ENCODE measurements at places on chromosomes 2 and 18. TPM values are rescaled to one million over a fixed set of nuclear protein-coding genes. Genes with fewer than 3 reads are reported as not detected.

GRCh38 chr2:179412112-179412511 is 147.5 kb upstream of the SESTD1 start:
- ATAC-seq, result no peak

GRCh38 chr2:105391058-105391627 is 7.7 kb downstream of the FHL2 start:
- no peak for ATAC-seq

DNA sequence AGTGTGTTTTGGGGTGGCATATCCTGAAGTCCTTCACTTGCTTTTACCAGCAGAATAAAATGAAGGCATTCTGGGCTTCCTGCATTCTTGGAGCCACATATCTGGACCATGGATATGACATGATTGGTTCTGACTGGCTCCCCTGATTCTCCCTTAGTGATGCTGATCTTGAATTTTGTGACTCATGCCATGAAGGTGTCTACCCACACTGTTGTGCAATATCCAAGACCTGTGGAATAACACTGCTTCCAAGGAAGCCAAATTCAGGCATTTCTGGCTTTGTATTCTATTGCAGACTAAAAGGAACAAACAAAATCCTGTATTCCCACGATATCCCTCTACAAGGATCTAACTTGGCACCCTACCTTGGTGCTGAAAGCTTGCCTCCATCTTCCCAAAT is 125.8 kb downstream of the LYPD6B start:
- peak; percentile 46 for ATAC-seq

DNA sequence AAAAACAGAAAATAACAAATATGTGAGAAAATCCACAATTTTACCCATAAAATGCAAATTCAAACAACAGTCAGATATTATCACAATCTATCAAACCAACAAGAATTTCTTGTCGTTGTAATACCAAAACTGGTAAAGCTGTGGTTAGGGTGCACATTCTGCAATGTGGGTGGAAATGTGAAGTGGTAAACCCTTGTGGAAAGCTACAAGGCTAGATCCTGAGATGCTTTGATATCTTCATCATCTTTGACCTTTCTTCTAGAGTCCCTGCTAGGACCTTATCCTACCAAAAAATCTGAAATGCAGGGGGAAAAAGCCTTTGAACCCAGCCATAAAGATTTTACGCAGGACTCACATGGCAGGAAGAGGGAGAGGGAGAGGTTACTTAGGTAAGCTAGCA is 17.2 kb upstream of the ATG16L1 start:
- no peak for ATAC-seq

DNA sequence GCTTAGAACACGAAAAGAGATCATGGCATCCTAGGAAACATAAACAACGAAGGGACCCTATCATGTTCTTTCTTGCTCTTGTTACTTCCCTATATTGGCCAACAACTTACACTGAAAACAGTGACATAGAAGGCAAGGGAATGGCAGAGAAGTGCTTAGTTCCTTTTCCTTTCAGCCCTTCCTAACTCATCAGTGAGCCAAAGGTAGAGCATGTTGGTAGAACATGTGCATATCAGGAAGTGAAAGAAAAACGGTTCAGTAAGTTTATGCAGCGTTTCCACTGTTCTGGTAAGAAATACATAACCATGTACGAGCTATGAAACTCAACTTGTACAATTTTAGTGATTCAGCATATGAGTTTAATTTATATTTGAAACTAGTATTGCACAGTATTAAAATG is 21.7 kb downstream of the AKAIN1 start:
- no peak for ATAC-seq

DNA sequence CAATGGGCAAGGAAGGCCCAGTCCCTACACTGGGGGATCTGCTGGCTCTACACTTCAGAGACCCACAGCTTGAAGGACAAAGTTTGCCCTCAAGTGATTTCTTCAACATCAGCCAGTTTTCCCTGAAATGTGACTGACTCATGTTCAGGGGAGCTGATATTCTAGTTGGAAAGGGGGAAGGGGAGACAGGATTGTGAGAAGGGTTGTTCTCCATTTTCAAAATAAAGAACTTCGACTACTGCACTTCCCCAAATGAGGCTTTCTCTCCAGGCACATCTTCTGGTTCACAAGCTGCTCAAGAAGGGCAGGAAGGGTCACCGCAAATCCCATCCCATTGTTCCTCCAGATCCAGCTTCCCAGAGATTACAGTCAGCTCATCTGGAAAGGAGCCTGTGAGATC is 117.6 kb downstream of the BCL2L11 start:
- ATAC-seq, result no peak

Gene FBXO36
- 1.8 TPM for total RNA-seq

DNA sequence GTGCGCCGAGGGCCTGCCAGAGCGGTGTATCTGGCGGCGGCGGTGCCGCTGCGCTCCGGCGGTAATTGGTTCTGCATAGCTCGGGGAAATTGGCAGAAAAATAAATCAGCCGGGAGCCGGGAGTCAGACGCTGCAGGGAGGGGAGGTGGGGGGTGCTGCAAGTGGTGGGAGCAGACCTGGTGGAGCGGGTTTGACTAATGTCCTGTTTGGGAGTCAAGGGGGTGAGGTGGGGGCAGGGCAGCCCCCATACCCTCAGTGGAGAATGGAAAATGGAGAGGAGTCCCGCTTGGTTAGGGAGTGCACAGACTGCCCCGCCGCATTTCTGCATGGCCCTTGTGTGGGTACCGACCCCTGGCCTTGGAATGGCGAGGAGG is 107.3 kb downstream of the DYSF start:
- ATAC-seq, result no peak

DNA sequence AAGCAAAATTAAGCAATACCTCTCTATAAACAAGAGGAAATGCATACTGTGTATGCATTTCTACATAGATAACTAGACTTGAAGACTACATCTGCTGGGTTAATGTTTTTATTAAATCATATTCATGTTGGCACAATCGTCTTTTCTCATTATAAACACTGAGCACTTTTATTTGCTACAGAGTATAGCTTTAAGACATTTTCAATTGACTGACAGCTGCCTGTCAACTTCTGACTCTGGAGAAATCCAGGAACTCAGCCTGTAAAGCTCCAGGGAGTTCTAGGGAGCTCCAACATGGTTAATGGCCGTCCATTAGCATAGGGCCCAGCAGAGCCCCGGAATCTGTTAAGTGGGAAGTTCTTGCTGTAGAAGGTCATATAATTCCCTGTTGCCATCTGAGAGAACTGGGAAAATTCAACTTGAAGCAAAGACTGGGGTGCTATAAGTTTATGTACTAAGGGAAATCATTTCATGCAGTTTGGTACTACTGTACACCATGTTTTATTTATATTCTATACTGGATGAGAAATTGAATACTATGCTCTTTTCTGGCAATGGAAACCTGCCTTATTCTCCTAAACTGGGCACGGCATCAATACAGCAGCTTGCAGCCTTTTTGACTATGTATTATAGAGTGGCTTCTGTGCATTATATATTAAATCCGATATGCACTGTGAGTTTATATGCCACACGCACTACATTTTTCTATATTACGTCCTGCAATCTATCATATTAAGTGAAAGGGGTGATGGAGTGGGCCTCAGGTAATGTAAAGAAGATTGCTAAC is 243.5 kb upstream of the ZNF521 start:
- no peak for ATAC-seq

Gene PLCL1
- 0.20 TPM for total RNA-seq

DNA sequence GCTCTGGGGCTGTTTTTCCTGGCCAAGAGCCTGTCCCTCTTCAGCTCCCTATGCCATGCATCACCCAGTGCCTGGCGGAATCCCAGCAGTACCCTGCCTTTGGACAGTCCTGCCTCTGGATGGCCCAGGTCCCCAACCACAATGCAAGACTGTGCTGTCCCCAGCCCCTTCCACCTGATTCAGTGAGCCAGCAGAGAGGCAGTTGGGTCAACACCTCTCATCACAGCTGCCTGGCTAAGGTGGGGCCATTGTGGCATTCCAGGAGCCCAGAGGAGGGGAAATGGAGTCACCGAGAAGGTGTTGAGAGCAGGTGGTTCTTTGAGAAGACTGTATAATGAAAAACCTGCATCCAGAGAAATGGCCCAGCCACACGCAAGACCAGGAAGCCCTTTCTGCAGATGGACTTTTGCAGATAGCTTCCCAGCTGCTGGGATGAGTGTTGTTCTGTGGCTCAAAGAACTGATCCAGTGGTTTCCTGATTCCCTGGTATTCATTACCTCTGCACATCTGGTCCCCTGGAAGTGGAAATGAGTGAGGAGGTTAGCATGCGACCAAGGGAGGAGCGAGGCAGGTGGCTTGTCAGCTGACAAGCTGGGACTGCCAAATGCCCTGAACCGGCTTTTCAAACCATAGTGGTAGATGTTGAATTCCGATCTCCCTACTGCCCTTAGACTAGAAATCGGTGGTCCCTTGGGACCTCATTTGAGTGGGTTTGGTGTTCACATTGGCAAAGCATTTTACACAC is 1.7 kb upstream of the ASPRV1 start:
- no peak for ATAC-seq

Gene PPIL3
- 22.3 TPM for total RNA-seq

DNA sequence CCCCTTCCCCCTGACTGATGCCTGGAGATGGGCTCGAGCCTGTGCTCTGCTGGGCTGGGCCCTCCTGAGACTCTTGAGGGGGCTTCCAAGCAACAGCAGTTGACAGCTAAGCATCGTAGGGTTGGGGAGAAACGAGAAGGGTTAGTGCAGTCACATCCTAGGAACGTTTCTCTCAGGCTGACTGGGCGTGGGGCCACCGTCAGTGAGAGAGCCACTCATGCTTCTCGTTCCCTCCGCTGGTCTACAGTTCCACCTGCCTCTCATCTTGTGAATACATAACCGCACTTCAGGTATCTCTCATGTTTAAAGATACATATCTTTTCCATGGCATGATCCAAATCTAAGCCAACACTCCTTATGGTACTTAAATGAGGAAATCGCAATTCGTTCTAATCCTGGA is 66.4 kb downstream of the TRAPPC12 start:
- no peak for ATAC-seq

Gene DUSP2
- total RNA-seq, result 1.8 TPM

- no peak for ATAC-seq
Observed at GRCh38 chr18:55314615-55315237, 273.3 kb downstream of the TCF4 start.

GRCh38 chr2:29987146-29987545 is 65.8 kb upstream of the ALK start:
- ATAC-seq, result peak; percentile 83

DNA sequence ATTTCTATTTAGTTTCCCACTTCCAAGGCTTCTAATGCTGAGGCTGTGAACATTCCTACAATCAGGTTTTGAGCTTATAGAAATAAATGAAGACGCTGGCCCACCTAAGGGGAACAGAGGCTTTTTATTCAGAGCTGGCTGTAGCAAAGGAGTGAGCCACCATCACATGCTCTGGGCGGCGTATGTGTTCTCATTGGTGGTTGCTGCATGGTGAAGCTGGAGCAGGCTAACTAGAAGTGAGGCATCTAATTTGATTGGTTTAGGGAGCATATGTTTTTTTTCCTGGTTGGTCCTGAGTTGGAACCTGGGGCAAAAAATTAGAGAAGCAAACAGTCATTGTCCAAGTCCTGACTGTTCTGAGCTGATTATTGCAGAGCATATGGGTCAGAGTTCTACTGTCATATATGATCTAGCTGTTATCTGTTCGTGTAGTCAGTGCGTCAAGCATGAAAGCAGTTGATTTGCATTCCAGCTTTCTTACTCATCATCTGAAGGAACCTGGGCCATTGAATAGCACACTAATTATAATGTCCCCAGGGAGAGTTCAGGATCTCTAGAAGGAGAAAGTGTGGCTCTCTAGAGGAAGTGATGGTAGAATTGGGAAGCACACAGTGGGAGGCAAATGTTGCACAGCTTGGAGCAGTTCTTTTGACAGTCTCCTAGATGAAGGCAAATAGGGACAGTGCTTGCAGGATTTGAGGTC is 279.6 kb downstream of the PARD3B start:
- peak; percentile 31 for ATAC-seq

- no peak for ATAC-seq
Observed at GRCh38 chr2:117470311-117471095, 344.0 kb upstream of the DDX18 start.

DNA sequence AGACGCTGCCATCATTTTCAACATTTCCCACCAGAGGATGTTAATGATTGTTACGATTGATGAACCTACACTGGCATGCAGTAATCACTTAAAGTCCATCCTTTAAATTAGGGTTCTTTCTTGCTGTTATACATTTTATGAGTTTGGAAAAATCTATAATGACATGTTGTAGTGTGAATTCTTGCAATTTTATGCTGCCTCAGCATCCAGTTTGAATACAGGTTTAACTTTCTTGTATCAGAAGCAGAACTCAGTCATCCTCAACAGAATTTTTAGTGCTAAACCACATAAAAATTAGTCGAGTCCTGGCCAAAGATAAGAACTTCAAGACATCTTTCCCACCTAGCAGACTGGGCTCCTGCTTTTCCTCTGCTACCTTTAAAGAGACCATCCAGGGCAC is 303.3 kb downstream of the NUP35 start:
- no peak for ATAC-seq

Gene PAX8
- total RNA-seq, result 6.1 TPM

GRCh38 chr2:26807788-26808460 is 22.1 kb downstream of the CENPA start:
- ATAC-seq, result no peak

GRCh38 chr18:76528477-76529432 is 33.7 kb upstream of the ZNF516 start:
- peak; percentile 20 for ATAC-seq

Gene ERFE
- 0.44 TPM for total RNA-seq

- ATAC-seq, result no peak
Observed at GRCh38 chr18:24878289-24878688, 417.9 kb downstream of the HRH4 start.

Gene TBR1
- total RNA-seq, result not detected

Gene RNU2-63P
- 5.2 TPM for total RNA-seq

Gene RNF181
- total RNA-seq, result 95.2 TPM

Gene FBLN7
- total RNA-seq, result 1.4 TPM

GRCh38 chr2:40118622-40119021 is 333.3 kb downstream of the SLC8A1 start:
- no peak for ATAC-seq

DNA sequence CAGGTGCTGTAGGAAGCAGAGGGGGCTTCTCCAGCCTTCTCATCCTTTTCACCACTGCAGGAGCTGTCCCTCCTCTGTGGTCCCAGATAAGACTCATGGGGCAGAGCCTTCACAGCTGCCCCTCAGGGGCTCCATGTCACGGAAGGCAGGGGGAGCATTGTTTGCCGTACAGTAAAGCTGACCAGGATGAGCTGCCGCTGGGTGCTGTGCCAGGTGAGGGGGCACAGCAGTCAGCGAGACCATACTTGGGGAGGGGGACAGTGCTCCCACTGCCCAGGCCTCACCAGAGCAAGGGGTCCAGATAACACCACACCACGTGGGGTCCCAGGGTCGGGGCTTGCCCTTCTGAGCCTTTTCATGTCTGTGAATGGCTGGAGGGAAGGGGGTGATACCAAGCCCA is 46.3 kb downstream of the PLEKHB2 start:
- no peak for ATAC-seq

GRCh38 chr2:38524580-38524979 is 78.1 kb downstream of the HNRNPLL start:
- ATAC-seq, result no peak

- no peak for ATAC-seq
Observed at GRCh38 chr18:45081566-45082181, 401.0 kb downstream of the SETBP1 start.

- no peak for ATAC-seq
Observed at GRCh38 chr2:24332791-24333540, 27.4 kb downstream of the ITSN2 start.

Data from esophagus mucosa (tissue), 1 donor.